ENCODE measurements at places on chromosomes 1 and 21. TPM values are rescaled to one million over a fixed set of nuclear protein-coding genes. Genes with fewer than 3 reads are reported as not detected.

The PEX11B gene
- 16.4 TPM for total RNA-seq

The SAMSN1 gene
- total RNA-seq: 2.3 TPM

The EEIG2 gene
- total RNA-seq: 10.7 TPM

The XCL1 gene
- total RNA-seq: 1.1 TPM

The ARHGAP30 gene
- total RNA-seq: 0.07 TPM

The KRTAP12-2 gene
- total RNA-seq: 1.2 TPM

The ST6GALNAC3 gene
- 7.6 TPM for total RNA-seq

The NBPF4 gene
- total RNA-seq: not detected

The LENEP gene
- 1.4 TPM for total RNA-seq

The C1orf146 gene
- total RNA-seq: not detected

The OR2AK2 gene
- total RNA-seq: not detected

The REG4 gene
- not detected for total RNA-seq

The VASH2 gene
- total RNA-seq: 14.5 TPM

The S100A4 gene
- total RNA-seq: 3.6 TPM

The CADM3 gene
- 2.4 TPM for total RNA-seq

The AMY2B gene
- total RNA-seq: 1.6 TPM

The EXO1 gene
- total RNA-seq: 10.0 TPM

The FCGR3A gene
- not detected for total RNA-seq

The FCRL1 gene
- not detected for total RNA-seq

The SGIP1 gene
- total RNA-seq: 9.4 TPM

The SLC9C2 gene
- not detected for total RNA-seq

The RAD54L gene
- total RNA-seq: 38.6 TPM

The OPRD1 gene
- total RNA-seq: 0.56 TPM

The LRRC38 gene
- total RNA-seq: 0.51 TPM

The RBP7 gene
- 0.77 TPM for total RNA-seq

The KRTAP19-3 gene
- total RNA-seq: not detected

The RHBDL2 gene
- not detected for total RNA-seq

The IGFN1 gene
- not detected for total RNA-seq

The OR2T12 gene
- not detected for total RNA-seq

The KCNQ4 gene
- total RNA-seq: 0.22 TPM

The FAM163A gene
- not detected for total RNA-seq

The PDZK1IP1 gene
- total RNA-seq: not detected

The ZNF644 gene
- total RNA-seq: 61.0 TPM

The TFAP2E gene
- 0.55 TPM for total RNA-seq

The CRYZ gene
- 16.7 TPM for total RNA-seq

The CACNA1S gene
- 0.09 TPM for total RNA-seq

The ITPKB gene
- total RNA-seq: 27.1 TPM

The SELENON gene
- 91.2 TPM for total RNA-seq

Measured in endodermal cell (in vitro differentiated cells).